Activated naive CD4-positive, alpha-beta T cell treated with anti-CD3 and anti-CD28 coated beads, Interleukin-2, amount 50 U/mL, for 16 hours (primary cell): ENCODE measurements at places on chromosomes 13 and 19.

GRCh38 chr13:48214519-48215121, 18.4 kb upstream of the ITM2B start:
- DNase-seq, result no peak

DNA sequence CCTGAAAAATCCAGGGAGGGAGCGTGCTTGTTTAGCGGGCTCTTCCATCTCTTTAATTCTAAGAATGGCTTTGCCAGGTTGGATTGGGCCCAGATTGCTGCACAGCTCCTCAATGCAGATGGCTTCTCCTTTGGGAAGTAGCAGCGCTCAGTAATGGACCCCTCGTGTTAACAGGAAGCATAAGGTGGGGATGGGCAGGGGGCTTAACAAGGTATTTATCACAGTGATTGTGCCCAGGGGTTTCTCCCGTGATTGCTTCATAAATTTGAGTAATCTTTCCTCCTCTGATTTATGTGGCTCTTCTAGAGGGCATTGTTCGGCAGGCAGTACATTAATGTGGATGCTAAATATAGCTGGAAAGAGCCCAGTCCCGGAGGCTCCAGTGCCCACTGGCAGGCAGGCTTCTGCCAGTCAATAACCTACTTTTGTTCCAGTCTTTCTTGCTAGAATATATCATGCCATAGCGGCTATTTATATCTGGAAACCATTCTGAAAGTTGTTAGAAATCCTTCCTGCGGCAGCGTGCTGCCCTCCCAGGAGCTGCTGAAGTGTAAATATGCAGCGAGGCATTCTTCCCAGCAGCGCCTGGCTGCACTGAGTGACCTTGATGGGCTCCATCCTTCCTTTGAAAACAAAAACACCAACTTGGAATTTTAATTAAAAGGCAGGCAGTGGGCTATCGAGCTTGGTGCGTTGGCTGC, 65.0 kb downstream of the FGF9 start:
- DNase-seq, result no peak

DNA sequence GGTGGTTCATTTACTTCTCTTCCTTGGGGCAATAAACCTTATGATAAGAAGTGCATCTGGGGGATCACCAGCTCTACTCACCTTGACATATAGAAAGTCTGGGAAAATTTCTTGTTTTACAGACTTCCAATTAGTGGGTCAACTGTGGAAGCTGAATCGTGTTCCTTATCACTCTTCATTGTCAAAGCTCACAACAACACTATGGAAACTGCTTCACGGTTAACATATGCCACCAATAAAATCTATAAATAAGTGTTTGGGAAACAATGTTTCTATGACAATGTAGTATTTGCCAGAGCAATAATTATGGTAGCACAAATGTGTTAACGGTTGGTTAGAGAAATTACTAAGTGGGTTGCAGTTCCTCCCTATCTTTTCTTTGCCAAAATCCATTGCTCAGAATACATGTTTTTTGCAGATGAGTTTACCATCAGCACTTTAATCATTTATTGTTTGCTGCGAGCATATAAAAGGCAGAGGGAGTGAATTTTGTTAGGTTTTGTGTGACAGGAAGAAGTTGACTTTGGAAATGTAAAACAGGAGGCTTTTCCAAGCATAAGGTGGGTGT, 321.8 kb downstream of the RFC3 start:
- DNase-seq, result no peak

- DNase-seq, result no peak
These were observed 12.0 kb upstream of the CYP2A13 start for GRCh38 chr19:41076286-41076685.

GRCh38 chr19:44866664-44867063, 20.6 kb downstream of the NECTIN2 start:
- DNase-seq, result no peak

DNA sequence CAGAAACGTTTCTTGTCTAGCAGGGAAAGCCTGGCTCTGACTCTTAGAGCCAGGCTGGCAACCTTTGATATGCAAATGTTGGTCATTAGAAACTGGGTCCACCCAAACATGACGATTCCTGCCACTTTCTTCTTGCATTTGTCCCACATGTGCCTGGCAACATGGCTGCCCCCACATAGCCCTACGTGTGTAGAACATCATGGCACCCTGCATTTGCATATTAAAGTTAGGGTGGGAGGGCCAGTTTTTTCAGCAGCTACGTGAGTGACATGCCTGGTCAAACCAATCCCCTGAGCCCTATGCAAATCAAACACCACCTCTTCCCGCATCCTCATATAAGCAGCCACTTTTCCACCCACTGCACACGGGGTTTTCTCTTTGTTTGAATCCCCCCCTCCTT, 95.0 kb downstream of the LIG4 start:
- no peak for DNase-seq

- no peak for DNase-seq
These were observed 41.2 kb downstream of the STARD13 start for GRCh38 chr13:33244210-33244906.

GRCh38 chr13:31807090-31807541, 67.8 kb downstream of the RXFP2 start:
- no peak for DNase-seq

DNA sequence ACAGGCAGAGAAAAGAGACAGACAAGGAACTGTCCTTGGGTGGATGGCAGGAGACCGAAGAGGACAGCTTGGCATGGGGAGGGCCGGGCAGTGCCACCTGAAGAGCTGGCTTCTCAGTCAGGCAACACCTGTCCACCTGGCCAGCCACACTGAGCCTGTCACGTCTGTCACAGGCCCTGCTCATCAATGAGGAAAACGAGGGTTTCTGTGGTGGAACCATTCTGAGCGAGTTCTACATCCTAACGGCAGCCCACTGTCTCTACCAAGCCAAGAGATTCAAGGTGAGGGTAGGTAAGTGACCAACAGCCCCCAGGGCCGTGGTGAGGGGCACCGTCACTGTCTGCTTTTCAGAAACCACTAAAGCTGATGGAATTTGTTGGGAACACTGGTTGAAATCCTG, 11.2 kb upstream of the PROZ start:
- DNase-seq, result no peak

DNA sequence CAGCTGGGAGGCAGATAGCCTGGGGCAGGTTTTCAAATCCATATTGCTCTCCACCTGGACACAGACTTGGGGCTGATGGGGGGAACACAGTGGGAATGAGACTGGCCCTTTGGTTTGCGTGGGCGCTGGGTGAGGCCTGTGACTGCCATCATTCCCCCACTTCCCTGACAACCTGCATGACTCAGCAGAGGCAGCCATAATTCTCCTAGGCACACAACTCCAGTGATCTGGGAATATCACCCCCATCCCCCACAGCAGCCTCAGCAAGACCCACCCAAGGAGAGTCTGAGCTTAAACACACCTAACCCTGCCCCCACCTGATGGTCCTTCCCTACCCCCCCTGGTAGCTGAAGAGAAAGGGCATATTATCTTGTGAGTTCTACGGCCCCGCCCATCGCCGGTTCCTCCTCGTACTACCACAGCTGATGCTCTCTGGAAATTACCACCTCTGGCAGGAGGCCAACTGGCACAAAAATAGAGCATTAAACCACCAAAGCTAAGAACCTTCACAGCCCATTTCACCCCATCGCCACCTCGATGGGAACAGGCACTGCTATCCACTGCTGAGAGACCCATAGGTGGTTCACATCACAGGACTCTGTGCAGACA, 71.0 kb downstream of the RNF17 start:
- DNase-seq, result no peak

DNA sequence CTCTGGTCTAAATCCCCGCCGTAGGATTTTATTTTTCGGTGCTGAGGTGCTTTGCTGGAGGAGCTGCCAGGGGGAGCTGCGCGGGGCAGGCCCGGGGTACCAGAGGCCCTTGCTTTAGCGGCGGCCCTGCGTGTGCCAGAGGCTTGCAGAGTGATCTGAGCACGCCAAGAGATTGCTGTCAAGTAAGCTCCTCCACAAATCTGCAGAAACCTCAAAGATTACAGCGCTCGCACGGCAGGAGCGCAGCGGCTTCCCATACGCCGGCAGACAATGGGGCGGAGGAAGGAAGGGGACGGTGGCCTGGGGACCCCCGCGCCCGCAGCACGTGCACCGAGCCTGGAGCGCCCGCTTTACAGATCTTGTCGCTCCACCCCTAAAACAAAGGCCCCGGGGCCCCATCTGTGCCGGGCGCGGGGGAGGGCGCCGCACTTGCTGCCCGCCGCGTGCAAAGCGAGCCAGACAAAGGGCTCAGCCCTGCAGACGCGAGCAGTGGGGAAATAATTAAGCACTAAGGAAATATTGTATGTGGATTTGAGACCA, 9.1 kb upstream of the C19orf12 start:
- peak; percentile 58 for DNase-seq

DNA sequence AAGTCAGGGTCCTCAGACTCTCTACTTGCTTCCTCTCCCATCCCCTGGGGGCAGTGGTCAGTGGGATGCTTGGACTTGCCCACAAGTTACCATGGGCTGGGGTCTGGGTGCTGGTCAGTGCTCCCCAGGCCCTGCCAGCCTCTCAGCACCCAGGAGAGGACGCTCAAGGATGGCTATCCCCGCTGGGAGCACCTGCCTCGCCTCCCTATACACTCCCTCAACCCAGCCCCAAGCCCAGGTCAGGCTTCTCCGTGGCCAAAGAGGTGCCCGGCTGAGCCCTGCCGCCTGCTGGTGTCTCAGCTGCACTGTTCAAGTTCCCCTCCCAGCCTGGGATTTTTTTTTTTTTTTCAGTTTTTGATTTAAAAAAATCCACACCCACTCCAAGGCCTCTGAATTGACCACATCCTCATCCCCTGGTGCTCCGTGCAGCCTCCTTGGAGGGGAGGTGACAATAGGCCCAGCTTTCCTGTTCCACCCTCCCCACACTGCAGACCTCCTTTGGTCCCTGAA, 10.8 kb downstream of the F2RL3 start:
- no peak for DNase-seq
